NCI-H2107 (cell line): ENCODE measurements at places on chromosomes 6 and 20.

DNA sequence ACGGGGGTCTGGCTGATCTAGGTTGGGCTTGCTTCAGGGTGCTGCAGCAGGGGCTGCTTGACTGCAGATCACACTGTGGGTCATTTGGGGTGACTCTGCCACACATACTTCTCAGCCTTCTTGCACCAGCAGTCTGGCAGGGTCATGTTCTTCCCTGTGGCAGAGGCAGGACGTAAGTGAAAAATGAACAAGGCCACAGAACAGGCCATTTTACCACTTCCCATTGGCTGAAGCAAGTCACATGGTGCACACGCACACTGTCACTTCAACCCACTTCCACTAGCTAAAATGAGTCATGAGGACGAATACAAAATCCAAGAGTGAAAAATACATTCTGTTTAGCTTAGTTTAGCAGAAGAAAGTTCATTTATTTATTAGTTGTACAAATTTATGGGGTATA, 168.6 kb upstream of the GGTLC1 start:
- no peak for DNase-seq

- no peak for DNase-seq
Measured at GRCh38 chr6:168675375-168675774, 234.4 kb downstream of the SMOC2 start.

- DNase-seq: no peak
Measured at GRCh38 chr6:42871711-42872110, 7.7 kb upstream of the RPL7L1 start.

DNA sequence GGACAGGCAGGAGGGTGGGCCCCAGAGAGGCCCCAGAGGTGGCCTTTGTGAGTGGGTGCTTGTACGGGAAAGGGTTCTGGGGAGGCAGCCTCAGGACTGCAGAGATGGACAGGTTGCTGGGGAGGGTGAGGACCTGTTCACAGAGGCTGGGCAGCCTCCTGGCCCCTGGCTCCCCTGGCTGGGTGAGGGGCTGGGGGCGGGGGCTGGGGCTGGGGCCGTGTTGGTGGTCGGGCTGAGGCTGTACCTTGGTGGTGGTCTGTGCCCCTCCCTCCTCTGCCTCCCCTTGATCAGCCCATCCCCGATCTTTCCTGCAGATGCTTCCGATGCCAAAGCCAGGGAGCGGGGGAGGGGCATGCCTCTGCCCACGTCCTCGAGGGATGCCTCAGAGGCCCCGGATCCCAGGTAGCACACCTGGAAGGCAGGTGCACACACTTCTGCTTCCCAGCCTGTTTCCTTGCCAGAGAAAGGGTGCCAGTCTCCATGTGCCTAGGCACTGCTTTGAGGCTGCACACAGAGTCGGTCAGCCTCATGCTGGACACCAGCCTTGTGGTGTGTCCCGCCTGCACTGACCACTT, 4.8 kb downstream of the TCEA2 start:
- DNase-seq: no peak

DNA sequence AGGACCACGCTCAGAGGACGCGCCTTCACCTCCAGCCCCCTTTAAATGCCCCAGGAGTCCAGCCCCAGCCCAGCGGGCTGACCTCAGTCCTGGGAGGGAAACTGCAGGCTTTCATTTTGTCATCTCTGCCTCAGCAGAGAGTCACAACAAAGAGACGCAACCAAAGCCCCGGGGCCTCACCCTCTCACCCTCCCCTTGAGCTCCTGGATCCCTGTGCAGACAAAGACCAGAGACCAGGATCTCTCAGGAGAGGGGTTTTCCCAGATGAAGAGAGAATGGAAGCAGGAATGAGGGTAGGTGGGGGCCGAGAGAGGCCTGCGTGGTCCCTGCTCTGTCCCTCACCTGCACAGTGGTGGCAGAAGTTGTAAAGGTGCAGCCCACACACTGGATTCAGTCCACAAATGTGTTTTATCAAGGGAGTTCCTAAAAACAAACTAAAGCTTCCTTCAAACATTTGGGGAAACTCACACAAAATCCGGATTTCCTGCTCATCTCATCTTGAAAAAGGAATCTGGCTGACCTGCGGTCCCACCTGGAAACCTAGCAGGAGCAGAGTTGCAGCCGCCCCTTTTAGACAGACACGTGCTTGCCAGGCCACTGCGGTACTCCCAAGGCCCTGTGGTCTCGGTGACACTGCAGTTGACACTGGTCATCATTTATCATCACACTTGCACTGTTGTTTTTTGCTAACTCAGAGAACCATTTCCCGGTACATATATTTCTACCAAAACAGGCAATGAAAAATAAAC, 27.1 kb downstream of the PTGIS start:
- DNase-seq: no peak
